HCEC 1CT (cell line): ENCODE measurements at places on chromosomes 4 and X.

- DNase-seq: no peak
Observed at GRCh38 chr4:2036866-2037265, 22.3 kb upstream of the NAT8L start.

DNA sequence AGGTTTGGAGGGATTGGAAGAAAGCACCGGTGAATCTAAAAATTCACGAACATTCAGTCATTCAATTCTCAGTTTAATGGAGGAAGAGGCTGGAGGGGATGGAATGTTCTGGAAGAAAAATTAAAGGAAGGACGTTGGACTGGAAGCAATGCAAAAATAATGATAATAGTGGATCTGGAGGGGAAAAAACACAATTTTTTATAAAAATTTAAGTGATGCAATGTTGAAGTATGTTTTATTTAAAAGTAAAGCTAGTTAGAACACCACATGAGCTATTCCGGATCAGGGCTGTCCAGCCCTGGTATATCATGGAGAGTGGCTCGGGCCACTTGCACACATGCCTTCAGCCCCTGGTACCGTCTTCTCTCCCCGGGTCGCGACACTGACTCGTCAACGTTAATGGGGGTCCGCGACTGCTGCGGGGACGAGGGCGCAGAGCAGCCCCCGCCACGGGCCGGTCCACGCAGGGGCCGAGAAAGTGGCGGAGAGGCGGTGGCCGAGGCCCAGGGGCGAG lies 204.6 kb downstream of the TENM3 start:
- no peak for DNase-seq

GRCh38 chrX:38514016-38514854 lies 47.1 kb upstream of the TSPAN7 start:
- no peak for DNase-seq

GRCh38 chr4:69823048-69823447 lies 36.9 kb downstream of the SULT1E1 start:
- DNase-seq: no peak

DNA sequence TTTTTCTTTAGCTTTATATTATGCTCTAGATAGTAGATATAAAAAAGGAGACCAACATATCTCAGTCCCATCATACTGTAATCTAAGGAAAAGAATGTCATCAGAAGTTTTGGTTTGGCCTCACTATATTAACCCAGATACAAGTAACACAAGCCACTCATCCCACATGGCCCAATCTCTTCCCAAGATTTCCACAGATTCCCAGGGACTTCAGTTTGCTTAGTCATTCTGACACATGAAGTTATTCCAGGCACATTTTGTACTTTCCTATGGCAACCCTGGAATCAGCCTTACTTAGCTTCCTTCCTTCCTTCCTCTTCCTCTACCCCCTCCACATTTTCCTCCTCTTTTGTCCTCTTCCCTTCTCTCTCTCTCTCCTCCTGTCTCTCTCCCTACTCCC lies 21.7 kb upstream of the DCLK2 start:
- DNase-seq: peak; percentile 52

- DNase-seq: no peak
Observed at GRCh38 chrX:2576793-2577192, 76.0 kb upstream of the DHRSX start.

DNA sequence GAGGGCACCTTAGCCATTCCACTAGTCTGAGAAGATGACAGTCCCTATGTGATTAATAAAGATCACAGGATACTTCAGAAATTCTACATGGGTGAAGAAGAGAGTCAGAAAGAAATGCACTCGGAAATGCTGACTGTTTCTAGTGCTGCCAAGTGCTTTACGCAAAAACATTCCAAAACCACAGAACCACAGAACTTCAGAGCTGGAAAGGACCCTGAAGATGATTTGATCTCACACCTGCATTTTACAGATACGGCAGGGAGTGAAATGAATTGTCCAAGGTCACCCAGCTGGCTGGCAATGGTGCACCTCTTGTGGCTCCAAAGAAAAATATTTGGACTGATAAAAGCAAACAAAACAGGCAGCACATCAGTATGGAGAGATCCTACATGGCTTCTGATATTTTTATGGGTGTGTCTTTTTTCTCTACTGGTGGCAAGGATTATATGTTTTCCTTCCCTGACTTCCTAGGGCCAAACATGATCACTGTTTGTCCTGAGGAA lies 115.9 kb downstream of the MAML3 start:
- DNase-seq: no peak

DNA sequence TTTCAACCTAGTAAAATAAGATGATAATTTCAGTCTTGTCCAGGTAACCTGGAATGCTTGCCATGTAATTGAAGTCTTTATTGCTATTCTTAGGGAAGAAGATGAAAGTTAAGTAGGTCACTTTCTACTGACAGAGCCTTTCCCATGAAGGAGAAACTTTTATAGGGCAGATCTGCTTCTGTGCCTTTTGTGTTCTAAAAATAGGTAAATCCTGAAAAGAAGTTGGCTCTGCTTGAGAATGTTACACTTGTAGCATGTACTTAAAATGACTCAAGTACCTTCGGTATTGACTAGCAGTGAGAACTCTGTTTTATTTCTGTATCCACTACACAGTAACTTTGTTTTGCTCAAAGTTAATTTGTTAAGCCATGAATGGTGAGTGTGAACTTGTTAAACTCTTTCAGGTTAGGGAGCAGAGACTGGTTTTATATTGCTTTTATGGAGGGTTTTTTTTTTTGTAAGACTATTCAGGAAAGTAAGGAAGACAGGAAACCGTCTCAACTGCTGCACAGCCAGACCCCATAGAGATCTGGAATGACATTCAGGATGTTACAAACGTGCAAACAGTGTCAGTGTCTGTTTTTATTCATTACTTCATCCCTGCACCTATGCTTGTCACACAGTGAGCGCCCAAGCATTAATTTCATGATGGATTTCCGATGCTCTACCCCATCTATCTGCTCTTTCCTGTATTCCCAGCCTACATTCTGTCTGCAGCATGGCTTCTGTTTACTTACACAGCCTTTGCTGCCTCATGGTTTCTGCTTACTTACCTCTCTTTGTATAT lies 53.0 kb downstream of the SEPTIN11 start:
- DNase-seq: peak; percentile 31

DNA sequence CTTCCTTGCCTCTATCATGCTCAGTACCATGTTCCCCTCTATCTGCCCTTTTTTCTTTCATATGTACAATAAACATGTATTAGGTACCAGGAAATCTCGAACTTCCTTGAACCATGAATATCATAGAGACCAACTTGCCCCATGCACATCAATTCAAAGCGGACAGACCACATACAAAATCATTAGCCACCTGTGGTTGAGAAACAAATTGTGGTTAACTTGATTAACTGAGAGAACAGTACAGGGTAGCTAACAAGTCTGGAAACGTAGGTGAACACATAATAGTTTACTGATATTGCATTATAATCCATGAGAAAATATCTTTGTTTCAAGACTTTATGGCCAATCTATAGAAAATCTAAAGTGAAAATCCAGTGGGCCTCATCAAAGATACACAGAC lies 8.2 kb downstream of the CASP3 start:
- no peak for DNase-seq

DNA sequence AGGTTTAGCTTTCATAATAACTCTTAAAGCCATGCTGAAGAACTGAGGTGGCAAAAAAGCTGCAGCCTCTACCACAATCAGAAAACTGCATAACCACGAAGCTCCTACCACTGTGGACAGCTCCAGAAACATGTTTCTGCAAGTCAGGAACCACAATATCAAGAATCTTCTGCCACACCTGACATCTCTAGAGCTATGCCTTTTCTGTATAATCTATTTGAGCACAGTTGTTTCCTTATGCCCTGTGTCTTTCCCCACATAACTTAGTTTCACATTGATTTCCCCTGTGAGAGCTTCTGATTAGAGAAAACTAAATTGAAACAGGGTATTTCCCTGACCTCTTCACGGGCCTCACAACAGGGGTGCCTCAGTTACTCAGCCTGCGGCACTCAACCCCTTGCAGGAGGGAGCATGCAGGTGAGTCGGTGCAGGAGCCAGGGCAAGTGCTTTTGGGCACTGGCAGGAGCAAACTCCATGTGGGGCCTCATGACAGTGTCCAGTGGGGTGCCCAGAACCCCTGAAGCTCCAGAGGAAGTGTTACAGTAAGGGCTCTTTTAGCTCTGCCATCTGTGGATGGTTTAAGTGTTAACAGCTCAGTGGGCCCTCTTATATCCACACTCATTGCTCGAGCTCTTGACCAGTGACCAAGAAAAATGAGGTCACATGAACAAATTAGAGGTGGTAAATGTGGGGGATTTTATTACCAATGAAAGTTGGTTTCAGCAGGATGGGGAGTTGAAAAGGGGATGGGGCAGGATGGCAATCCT lies 132.8 kb upstream of the BMP3 start:
- no peak for DNase-seq

GRCh38 chrX:44265559-44265958 lies 77.9 kb downstream of the EFHC2 start:
- DNase-seq: no peak

- DNase-seq: no peak
Observed at GRCh38 chr4:155687380-155687982, 20.8 kb downstream of the GUCY1A1 start.

DNA sequence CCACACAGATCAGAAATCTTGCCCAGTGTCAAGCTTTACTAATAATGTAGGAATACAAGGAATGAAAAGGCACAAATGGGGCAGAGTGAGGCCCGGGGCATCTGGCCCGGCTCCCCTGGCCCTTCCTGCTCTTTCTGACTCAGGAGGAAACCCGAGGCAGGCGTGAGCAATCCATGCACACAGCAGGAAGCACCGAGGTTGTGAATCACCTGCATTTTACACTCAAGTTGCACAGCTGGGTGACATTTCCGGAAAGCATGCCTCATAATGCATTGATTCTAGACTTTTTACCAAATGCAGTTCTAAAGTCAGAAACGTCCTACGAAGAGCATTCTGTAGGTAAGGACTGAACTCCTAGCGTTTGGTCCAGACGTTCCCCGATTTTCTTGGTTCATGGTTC lies 38.9 kb downstream of the PRIMPOL start:
- DNase-seq: peak; percentile 87

DNA sequence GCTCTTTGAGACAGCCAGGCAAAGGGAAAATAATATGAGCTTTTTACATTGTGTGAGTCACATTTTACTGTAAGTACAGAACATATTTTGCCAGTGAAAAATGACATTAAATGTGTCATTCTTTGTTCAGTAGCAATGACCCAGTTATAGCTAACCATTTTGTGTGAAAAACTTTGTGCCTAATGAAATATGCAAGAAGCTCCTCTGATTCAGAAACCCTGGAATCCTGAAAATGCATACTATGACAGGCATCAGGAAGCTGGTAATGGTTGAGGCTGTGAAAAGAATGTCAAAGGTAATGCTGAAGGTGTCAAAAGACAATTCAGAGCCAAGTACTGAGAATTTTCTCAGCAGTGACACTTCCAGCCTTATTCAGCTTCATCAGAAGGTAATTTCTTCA lies 549.5 kb upstream of the SMIM31 start:
- DNase-seq: peak; percentile 0

- DNase-seq: no peak
Observed at GRCh38 chr4:174581901-174582300, 59.6 kb upstream of the HPGD start.

DNA sequence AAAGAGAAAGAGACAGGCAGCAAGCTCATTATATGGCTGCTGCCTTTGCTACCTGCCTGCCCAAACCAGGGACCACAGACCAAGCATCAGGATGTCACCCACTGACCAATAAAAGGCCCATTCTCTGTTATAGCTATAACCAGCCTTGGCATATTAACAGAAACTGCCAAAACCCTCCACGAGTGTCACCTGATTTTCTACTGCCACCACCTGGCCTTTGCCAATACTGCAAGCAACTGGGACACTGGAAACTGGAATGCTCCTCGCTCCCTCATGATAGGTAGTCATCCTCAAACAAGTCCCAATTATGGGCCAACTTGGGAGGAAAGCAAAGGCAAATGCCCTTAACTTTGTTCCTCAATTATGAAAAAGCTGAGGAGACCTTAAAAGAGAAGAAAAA lies 76.0 kb downstream of the SPIN4 start:
- no peak for DNase-seq
